ENCODE measurements at places on chromosomes 6 and 20.

DNA sequence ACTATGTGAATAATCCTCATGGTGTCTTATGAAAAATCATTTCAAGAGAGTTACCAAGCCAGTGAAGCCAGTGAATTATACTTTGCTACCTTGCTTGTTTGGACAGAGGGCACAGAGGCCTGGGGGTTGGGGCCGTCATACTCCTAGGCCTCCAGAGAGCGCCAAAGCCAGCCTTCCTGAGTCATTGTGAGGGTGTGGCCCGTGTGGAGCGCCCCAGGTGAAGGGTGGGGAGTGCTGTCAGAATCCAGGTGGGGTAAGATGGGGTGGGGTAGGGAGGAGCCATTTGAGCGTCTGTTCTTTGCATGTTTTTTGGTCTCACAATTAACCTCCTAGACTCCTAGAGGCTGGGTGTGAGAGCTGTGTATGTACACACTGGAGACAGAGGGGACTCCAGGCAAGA is 71.1 kb downstream of the PERP start:
- H3K4me3 ChIP-seq: no peak overlapping the region
- H3K27ac ChIP-seq: no peak overlapping the region
- no peaks in the 10 kb centered on the region for H3K36me3 ChIP-seq
- no peaks in the 10 kb centered on the region for H3K4me1 ChIP-seq
- H3K27me3 ChIP-seq: no peaks in the 10 kb centered on the region

DNA sequence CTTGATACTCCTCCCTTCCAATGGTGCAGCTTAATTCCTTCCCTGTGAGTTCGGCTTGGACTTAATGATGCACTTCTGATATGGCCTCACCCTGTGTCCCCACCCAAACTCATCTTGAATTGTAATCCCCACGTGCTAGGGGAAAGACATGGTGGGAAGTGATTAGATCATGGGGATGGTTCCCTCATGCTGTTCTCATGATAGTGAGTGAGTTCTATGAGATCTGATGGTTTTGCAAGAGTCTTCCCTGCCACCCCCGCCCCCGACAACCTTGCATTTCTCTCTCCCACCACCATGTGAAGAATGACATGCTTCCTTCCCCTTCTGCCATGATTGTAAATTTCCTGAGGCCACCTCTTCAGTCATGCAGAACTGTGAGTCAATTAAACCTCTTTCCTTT is 50.3 kb upstream of the HLA-G start:
- no peaks in the 10 kb centered on the region for H3K36me3 ChIP-seq
- no peaks in the 10 kb centered on the region for H3K27me3 ChIP-seq
- no peak overlapping the region for H3K4me3 ChIP-seq

- H3K27me3 ChIP-seq: no peaks in the 10 kb centered on the region
- no peaks in the 10 kb centered on the region for H3K36me3 ChIP-seq
- no peak overlapping the region for H3K4me3 ChIP-seq
- DNase-seq: no peak
- no peak overlapping the region for H3K27ac ChIP-seq
- no peaks in the 10 kb centered on the region for H3K4me1 ChIP-seq
Observed at GRCh38 chr6:22194188-22194921, 102.5 kb downstream of the PRL start.

DNA sequence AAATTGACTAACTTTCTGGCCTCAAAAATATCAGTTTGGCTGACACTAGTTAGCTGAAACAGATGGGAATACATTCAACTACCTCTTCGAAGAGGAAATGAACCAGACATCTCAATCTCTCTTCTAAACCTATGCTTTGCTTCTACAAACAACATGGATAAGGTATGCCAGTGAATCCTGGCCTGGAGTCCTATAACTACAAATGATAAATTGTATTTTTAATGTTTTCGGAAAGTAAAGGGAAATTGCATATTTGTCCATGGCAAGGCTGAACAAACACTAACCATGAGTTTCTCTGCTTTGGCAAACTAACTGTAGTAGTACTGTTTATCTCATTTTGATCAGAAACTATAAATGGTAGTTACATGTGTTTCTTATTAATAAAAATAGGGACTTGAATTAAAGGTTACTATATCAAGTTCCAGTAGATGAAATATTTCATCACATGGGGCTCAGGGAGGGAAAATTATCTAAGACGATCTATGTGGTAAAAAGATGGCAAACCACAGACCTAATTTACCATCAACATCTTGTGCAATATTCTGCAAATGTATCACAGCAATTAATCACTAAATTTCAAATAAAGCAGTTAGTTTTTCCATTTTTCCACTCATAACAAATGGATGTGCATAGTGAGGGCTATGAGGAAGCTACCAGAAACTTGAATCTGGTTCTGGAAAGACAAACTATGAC is 76.8 kb downstream of the COL12A1 start:
- no peak overlapping the region for H3K4me3 ChIP-seq
- no peak for DNase-seq
- H3K27ac ChIP-seq: no peak overlapping the region

Data from tibial nerve (tissue), 4 donors.